Stimulated activated CD4-positive, alpha-beta T cell treated with anti-CD3 and anti-CD28 coated beads, Interleukin-2, amount 100 ng/mL, for 24 hours (primary cell): ENCODE measurements at places on chromosomes 7 and 10.
A peak's percentile ranks its signal among the peaks of the same experiment; 100 is the strongest.

GRCh38 chr7:14751461-14751860 is 151.1 kb downstream of the DGKB start:
- DNase-seq, result no peak

- no peak for DNase-seq
These were observed 10.4 kb downstream of the C10orf120 start for GRCh38 chr10:122689146-122689820.

GRCh38 chr7:104017001-104017400 is 27.5 kb upstream of the RELN start:
- no peak for DNase-seq

DNA sequence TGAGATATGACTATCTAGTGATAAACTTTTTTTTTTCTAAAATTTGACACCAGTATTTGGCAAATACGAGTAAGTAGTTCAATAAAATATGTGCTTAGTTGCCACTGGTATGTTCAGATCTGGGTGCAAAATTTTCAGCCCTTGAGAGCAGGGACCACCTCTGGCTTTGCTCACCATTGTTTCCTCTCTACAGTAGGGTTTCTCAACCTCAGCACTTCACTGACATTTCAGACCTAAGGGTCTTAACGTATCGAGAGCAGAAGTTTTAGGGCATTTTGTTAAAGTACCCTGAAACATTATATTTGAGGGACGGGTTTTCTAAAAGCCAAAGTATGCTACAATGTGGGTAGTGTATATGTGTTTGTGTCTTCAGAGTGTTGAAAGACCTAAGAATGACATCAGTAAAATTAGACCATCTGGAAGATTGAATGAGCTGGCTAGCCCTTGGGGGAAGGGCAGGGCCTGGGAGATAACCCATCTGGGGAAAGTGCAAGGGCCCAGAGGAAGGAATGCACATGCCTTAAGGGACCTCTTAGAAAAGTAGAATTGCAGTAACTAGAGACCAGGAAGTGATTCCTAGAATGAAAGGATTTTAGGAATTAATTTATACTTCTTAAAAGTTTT is 11.8 kb downstream of the BZW2 start:
- DNase-seq, result no peak

GRCh38 chr7:142353147-142354060 is 95.5 kb upstream of the PRSS58 start:
- no peak for DNase-seq

GRCh38 chr10:34137201-34137600 is 677.9 kb downstream of the PARD3 start:
- no peak for DNase-seq

DNA sequence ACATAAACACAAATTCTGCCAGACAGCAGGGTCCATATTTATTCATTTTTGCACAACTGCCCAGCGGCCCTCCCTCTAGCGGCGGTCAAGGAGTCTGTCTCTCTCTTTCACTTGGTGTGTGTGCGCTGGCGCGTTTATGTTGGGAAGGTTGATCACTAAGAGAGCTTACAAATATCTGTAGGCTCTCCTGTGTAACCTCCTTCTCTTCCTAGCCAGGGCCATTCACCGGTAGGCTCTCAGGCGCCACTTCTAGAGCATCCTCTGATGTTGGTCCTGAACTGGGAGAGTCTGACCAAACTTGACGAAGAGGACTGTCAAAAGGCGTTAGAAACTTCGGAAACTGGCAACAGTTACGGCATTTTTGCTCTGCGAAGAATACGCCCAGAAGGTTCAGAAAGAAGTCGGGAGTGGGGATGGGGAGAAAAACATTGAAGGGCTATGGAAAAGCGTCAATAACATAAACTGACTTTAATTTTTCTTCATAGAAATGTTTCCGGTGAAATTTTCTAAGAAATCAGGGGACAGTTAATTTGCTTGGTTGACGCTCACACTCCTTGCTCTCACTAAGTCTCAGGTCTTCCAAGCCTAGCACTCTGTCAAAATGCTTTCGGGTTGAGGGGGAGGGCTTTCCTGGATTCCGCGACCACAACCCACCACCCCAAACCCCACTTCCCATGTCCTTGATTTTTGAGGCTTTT is 731.1 kb downstream of the ZWINT start:
- DNase-seq, result no peak

GRCh38 chr10:104350127-104350635 is 3.5 kb upstream of the CFAP58 start:
- DNase-seq, result no peak

GRCh38 chr10:58335306-58336005 is 650 bp downstream of the UBE2D1 start:
- DNase-seq, result peak; percentile 18

- DNase-seq, result no peak
These were observed 713.9 kb downstream of the SUGCT start for GRCh38 chr7:40848541-40849221.

DNA sequence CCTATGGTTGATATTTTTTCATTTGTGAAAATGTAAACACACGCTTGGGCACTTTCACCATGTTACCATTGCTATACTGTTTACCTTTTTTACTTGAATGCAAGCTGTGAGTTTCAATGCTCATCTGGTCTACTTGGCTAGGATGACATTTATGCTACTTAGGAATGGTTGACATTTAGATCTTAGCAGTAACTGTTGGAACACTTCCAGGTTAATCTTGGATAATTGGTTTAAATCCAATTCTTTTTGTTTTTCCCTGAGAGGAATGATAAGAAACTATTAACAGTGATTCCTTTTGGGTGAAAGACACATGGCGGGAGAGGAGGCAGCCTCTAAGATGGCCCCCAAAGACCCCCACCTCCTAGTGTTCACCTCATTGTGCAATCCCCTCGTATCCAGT is 51.4 kb upstream of the AMPH start:
- DNase-seq, result no peak

DNA sequence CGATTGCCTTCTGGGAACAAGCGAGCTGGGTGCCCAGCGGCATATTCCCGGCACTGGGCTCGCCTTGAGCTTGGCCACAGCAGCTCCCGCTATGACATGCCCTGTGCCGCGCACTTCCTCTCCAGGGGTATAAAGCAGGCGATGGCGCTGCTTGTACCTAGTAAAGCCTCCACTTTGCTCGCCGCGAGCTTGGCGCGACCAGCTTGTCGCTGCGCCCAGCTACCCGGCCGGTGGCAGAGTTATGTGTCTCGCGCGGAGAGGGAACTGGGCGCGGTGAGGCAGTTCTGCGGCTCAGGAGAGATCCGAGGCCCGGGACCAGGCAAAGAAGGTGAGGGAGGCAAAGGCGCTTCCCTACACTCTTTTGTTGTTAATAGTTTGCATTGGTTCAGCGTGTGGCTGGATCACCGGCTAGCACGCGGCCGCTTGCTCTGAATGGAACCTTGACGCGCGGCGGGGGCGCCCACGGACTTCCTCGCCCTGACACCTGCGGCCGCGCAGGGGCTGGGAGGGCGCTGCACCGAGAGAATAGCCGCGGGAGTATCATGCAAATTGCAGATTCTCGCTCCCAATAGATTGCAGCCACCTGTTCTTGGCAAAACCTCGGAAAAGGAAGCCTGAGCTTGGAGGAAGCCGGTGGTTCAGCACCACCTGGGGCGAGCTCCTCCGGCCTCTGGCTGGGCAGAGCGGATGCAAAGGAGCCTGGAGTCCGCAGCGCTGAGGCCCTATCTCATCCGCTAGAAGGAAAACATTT is 3.0 kb upstream of the BUB3 start:
- DNase-seq, result peak; percentile 34

DNA sequence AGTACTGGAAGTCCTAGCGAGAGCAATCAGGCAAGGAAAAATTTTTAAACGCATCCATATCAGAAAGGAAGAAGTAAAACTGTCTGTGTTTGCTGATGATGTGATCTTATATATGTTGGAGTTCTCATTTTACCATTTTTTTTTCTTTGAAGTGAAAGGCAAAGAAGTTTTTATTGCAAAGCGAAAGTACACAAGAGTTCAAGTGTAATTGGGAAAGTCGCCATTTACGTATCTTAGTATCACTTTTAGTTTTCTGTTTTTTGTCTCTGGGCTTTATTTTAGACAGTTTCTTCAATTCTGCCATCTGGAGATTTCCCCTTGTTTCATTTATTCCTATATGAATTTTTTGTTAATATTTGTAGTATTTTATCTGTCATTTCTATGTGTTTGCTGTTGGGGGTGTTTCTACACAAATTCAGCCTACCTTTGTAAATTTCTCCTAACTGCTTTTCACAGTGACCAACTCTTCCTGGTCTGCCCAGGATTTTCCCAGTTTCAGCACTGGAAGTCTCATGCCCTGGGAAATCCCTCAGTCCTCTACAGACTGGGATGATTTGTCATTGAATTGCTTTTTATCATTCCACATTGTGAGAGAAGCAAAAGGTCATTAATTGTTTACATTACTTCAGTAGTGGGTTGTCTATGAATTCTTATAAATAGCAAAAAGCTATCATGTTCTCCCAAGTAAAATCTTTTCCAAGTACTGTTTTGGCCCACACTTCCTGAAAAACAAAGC is 23.2 kb downstream of the BET1 start:
- no peak for DNase-seq

DNA sequence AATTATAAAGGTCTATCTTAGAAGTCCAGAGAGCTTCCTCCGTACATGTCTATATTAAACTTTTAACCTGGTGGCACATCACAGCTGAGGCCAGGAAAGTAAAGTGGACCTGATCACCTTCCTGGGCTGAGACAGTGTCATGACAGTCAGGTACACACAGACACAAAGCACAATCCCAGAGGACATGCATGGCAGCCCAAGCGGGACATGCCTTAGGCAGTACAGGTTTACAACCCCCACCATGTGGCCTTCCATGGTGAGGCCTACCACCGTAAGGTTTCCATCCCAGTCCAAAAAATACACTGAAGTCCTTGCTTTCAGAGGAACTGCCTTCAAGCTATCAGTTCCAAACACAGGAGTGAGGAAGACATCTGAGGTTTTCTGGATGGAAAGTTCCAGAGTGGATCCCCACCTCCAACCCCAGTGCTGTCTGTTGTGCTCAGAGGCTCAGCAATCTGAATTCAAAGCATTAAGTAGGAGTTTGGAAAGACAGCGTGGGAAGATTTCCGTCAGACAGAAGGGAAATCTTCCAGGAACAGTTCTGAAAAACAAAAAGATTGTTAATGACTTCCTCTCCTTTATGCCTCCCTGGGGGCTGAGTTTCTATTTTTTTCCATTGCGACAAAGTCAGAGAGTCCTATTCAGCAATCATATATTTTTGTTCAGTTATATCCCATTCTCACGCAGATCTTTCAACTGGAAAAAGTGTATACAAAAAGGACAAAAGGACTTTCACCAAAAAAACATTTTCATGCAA is 20.1 kb downstream of the IFIT3 start:
- DNase-seq, result no peak

GRCh38 chr7:150992833-150993302 is 2.1 kb downstream of the NOS3 start:
- DNase-seq, result no peak

- DNase-seq, result no peak
These were observed at the start of gene AGR3 for GRCh38 chr7:16881844-16882243. Gene AGR3 (minus strand): TSS chr7:16881983. CDS start chr7:16878618, 3,365 bp downstream.

DNA sequence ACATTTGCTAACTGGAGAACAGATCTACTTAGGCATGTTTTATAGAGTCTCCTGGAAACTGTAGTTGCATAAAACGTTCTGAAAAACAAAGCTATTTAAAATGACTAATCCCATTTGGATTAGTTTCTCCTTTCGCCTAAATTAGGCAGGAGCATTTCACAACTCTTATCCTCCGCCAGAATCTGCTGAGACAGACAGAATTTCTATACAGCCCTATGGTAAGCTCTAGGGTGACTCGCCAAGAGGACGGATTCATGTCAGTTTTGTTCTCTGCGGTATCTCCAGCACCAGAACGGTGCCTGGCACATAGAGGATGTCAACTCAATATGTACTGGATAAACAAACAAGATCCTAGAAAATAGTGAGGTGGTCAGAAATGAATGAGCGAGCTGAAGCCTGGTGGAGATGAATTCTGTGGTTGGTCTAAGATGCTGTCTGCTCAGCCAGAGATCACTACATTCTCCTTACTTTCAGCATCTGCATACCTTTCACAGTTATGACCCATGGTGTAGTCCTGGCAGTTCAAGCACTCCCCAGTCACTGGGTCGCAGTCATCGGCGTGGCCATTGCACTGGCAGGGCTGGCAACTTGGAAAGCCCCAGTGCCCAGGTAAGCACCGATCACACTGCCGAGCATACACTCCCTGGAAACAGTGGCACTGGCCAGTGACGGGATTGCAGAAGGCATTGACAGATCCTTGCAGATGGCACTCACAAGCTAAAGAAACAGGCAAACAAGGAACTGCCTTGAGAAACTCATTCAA is 44.0 kb downstream of the LAMB1 start:
- DNase-seq, result no peak

- DNase-seq, result no peak
These were observed 3.8 kb upstream of the HOXA4 start for GRCh38 chr7:27134392-27134791.

- no peak for DNase-seq
These were observed 870.9 kb downstream of the KCNMA1 start for GRCh38 chr10:76766682-76767081.

- DNase-seq, result no peak
These were observed 50.9 kb upstream of the PDLIM1 start for GRCh38 chr10:95341716-95342130.

- DNase-seq, result no peak
These were observed 146.8 kb downstream of the ARHGAP22 start for GRCh38 chr10:48457949-48458661.

- no peak for DNase-seq
These were observed 138.9 kb downstream of the PKD1L1 start for GRCh38 chr7:47809387-47809786.

GRCh38 chr10:2144584-2144983 is 407.3 kb upstream of the ADARB2 start:
- no peak for DNase-seq

- no peak for DNase-seq
These were observed 1.6 kb upstream of the HTRA1 start for GRCh38 chr10:122459561-122460273.
